ENCODE measurements at places on chromosomes 16 and 17. TPM values are rescaled to one million over a fixed set of nuclear protein-coding genes. Genes with fewer than 3 reads are reported as not detected.

GRCh38 chr17:4548061-4548461, 7.1 kb downstream of the MYBBP1A start:
- no peak for DNase-seq

DNA sequence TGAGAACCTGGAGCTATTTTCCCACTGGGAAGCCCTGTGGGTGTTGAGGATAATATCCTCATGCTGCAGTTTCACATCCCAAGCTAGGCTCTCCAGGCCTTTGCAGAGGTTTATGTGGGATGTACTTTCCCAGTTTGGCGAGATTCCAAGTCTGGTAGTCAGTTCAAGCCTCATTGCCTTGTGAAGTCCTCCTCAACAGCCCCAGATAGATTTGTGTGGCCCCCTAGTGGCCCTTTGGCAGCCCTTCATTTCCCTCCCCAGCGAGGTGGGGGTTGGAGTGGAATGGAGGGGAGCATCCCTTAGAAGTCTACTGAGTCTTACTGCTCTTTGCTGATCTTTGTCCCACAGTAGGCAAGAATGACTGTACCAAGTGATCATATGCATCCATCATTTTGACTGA, 137.9 kb downstream of the CDH11 start:
- DNase-seq: peak; percentile 85

DNA sequence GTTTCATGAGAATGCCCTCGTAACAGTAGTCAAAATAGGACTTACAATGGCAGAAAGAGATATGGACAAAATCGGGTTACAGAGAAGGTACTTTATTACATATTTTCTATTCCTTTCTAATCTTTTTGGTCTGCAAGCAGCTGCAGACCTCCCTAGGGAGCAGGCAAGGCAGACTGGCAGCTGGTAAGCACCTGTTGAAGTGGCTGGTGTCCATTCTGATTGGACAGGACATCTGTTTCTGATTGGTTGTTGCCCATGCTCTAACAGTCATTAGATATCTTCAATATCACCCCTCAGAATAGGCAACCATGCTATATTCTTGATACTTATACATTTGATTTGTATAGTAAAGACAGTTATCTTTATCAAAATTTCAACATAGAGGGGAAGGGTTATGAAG, 606.3 kb downstream of the KCNJ2 start:
- DNase-seq: no peak

- no peak for DNase-seq
Measured at GRCh38 chr16:68844211-68844564, 857 bp downstream of the TANGO6 start.

GRCh38 chr17:41500131-41500911, 5.1 kb downstream of the KRT13 start:
- no peak for DNase-seq

DNA sequence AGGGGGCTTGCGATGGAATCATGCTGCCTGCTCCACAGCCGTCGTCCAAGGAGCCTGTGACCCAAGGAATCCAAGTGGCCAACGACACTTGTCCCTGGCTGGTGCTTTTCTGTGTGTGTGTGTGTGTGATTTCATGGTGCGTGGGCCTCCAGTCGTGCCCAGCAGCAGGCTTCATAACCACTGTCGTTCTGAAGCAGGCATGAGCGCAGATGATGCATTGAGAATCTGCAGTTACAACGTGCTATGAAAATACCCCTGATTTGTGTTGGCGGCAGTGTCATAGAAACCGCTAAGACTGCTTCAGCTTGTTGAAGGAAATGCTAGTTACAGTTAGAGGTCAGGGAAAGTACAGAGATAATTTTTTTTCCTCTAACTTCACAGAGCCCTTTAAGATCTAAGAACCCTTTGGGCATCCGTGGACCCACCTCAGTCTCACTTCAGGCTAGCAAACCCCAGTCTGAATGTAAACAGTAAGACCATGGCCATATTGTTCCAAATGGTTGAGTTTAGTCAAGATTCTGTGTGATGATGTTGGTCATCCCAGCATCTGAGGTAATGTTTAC, 15.6 kb downstream of the C16orf90 start:
- no peak for DNase-seq

DNA sequence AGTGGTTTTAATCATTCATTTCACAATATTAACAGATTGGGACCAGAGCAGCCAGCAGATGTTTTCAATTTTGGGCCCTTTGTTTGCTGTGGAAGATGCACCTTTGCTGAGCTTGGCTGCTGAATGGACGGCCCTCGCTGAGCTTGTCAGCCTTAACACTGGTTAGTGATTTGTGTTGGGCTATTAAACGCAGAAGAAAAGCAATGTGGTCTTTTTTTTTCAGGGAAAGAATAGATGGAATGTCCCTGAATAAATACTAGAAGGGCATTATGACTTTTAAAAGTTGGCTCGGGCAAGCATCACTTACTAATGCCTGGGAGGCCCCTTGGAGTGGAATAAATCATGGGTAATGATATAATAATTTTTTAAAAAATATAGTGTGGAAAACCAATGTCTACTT, 297.0 kb downstream of the MAP2K6 start:
- no peak for DNase-seq

DNA sequence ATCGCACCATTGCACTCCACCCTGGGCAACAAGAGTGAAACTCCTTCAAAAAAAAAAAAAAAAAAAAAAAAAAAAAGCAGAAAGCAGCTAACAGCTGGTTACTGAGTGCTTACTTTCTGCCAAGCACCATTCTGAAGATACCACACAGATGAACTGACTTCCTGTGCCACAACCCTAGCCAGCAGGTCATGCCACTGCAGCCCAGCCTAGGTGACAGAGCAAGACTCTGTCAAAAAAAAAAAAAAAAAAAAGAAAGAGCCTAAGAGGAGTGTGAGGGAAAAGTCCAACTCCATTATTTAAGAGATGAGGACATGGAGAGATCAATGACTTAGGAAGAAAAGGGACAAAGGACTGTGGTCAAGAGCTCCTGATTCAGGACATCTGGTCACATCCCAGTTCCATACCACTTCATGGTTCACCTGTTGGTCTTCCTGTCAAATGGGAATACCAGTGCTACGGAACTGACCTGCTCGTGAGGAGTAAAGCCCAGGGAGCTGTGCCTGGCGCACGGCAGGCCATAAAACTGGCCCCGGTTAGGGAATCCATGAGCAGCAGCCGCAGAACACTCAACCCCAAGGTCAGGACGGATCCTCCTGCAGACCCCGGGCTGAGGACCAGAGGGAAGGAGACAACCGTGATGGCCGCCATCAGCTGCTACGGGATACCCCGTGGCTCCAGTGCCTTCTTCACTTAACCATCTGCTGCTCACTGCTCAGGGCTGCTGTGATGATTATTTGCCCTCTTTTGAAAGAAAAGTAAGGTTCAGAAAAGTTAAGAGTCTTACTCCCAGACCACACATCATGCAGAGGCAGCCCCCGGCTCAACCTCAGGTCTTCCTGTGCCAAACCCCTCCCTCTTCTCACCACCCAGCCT, 950 bp downstream of the KLHDC4 start:
- no peak for DNase-seq

- DNase-seq: no peak
Measured at GRCh38 chr16:83113317-83113716, 486.5 kb downstream of the CDH13 start.

GRCh38 chr17:57899391-57899790, 49.5 kb upstream of the MRPS23 start:
- DNase-seq: peak; percentile 9

DNA sequence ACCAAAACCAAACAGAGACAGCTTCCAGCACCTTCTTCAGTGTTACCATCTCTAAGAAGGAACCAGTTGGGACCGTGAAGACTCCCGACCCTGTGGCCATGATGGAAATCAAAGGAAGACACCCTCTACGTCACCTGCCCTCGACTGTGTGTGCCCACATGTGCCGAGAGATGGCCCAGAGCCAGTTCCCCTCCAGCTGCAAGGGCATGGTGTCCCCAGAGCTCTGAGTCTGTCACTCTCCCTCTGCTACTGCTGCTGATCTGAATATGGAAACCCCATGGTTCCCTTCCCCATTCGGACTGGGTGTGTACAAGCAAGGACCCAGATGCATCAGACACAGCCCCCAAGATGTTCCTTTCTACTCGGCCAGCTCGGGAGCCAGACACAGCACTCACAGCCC, 76.4 kb downstream of the SOCS1 start:
- DNase-seq: no peak

- no peak for DNase-seq
Measured at GRCh38 chr17:61064087-61064951, 335.3 kb upstream of the TBX2 start.

GRCh38 chr16:72091217-72091616, 2.2 kb downstream of the TXNL4B start:
- no peak for DNase-seq

- no peak for DNase-seq
Measured at GRCh38 chr16:75624921-75625334, 1.8 kb upstream of the ADAT1 start.

DNA sequence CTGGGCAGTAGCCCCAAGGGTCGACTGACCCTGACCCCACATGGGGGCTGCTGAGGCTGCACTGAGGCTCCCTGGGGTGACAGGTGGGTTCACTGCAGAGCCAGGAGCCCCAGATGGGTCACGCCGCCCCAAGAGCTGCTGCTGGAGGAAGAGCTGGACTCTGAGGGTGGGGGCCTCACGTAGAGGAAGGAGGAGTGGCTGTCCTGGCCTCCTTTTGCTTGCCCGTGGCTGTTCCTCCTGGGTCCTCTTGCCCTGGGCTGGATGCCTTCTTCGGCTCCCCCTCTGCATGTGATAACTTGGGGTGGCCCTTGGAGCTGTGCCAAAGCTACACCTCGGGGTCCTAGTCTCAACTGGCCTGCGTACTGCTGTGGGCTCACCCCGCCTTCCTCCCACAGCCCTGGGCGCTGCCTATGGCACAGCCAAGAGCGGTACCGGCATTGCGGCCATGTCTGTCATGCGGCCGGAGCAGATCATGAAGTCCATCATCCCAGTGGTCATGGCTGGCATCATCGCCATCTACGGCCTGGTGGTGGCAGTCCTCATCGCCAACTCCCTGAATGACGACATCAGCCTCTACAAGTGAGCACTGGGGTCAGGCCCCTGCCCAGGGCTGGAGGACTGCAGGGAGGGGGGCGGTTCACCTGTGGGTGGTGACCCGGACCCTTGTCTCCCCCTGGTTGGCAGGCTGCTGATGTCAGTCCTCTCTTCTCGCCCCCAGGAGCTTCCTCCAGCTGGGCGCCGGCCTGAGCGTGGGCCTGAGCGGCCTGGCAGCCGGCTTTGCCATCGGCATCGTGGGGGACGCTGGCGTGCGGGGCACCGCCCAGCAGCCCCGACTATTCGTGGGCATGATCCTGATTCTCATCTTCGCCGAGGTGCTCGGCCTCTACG, 1.1 kb upstream of the AMDHD2 start:
- DNase-seq: no peak

DNA sequence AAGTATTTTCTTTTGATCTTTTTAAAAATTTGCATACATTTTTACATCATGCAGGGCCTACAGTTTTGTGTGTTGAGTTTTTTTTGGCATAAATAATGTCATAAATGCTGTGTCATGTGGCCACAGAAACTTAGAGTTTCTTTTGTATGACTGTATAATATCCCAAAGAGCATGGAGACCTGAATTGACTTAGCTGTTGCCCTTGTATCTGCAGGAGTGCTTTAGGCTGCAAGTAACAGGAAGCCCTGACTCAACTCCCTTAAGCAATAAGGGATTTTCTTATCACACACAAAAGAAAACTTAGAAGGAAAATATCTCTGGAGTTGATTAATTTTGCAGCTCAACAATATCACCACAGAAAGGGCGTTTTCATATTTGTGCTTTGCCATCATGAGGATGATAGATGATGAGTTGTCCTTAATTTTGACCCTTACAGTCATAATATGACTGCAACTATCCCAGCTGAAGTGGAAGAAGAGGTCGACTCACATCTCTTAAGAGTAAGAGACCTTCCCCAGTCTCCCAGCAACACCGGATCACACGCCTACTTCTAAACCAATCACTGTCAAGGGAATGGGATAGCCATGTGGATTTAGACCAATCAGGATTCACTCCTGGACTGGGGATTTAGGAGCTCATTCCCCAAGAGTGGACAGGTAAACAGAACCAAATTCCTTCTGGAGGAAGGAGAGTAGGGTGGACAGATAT, 138.9 kb downstream of the GSG1L start:
- no peak for DNase-seq

DNA sequence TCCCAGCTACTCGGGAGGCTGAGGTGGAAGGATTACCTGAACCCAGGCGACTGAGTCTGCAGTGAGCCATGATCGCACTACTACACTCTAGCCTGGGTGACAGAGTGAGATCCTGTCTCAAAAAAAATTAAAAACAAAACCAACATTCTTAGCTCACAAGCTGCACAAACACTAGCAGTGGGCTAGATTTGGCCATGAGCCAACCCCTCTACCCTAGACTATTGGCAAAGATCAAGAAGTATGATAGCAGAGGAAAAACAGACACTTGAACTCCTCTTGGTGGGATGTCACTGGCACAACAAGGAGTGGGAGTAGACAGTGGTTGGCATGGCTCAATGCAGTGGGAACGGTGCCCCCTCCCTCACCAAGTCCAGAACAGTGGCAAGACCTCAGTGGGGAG, 19.6 kb upstream of the RIPOR1 start:
- DNase-seq: no peak

- no peak for DNase-seq
Measured at GRCh38 chr17:21246698-21247097, 6.5 kb downstream of the NATD1 start.

GRCh38 chr16:89383095-89384003, 107.0 kb downstream of the ANKRD11 start:
- DNase-seq: no peak

GRCh38 chr17:30433514-30433913, 43.7 kb upstream of the GOSR1 start:
- DNase-seq: peak; percentile 86

DNA sequence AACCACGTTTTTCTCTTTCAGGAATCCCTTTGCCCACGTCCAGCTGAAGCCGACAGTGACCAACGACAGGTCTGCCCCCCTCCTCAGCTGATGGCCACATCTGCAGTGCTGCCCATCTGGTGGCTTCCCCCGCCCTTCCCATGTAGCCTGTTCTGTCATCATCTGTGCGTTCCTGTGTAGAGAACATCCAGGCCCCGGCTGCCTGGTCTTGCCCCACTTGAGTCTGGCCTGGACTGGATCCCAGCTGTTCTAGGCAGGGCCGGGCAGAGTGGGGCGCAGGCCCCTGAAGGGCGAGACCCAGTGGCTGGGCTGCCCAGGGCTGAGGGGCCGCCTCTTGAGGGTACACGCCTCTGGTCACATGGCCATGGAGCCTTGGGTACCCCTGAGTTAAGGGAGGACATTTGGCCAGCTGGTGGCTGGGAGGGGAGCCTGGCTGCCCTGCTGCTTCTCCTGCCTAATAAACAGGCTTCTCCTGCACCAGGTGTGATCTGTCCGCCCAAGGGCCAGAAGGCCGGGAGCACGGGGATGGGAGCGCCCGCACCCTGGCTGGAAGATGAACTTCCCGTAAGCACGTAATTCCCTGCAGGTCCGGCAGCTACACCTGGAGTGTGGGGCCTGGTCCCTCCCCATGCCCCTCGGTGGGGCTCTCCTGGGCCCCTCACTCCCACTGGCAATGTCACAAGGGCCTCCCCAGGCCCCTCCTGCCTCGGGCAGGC, 49.4 kb upstream of the PVALEF start:
- no peak for DNase-seq

Gene FADS6
- not detected for total RNA-seq

Gene KRTAP2-2
- total RNA-seq: not detected

Gene HOXB1
- not detected for total RNA-seq

Gene RSPRY1
- 28.6 TPM for total RNA-seq

Gene SGCA
- not detected for total RNA-seq

Gene EIF5A
- 526 TPM for total RNA-seq

Gene PRSS33
- 0.10 TPM for total RNA-seq

Gene CACNG5
- total RNA-seq: not detected

Gene NAE1
- 132 TPM for total RNA-seq

Gene NPW
- not detected for total RNA-seq

Gene ZMYND15
- total RNA-seq: not detected

Gene ENPP7
- not detected for total RNA-seq
